ENCODE measurements at places on chromosomes 4 and X.

DNA sequence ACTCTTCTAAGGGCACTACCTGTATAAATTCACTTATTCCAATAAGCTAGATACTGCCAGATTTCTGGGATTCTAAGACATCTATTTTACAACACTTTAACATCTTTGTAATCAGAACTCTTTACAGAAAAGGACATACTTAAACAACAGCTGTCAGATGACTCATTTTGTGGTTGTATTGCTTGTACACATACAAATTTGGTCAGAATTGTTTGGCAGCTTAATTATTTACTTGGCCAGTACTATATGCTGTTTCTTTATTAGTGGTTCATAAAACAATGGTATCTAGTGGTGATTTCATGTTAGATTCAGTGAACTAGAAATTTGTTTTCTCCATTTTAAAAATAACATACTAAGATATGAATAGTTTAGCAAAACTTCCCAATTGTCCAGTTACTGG is 27.2 kb downstream of the PALLD start:
- H3K36me3 ChIP-seq, result peaks cover 7% of the 10 kb centered on the region
- no peaks in the 10 kb centered on the region for H3K27me3 ChIP-seq
- H3K4me3 ChIP-seq, result no peak overlapping the region
- peaks cover 21% of the 10 kb centered on the region for H3K4me1 ChIP-seq
- DNase-seq, result no peak
- peak overlapping the region; percentile 0 for H3K27ac ChIP-seq

DNA sequence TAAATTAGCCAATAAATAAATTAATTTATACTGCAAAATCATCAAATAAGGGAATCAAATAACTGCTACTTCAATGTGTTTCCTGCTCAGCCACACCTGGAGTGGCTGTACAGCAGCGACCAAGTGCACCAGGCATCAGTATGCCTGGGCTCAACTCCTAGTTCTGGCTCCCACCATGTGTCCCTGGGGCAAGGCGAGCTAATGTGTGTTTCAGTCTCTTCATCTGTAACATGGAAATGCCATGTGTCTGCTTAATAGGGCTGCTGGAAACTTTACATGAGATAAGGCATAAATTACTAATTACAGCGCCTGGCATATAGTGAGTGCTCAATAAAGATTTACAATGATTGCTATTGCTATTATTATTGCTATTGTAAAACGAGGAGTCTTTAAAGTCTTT is 109.1 kb upstream of the PDLIM3 start:
- peaks cover 85% of the 10 kb centered on the region for H3K36me3 ChIP-seq
- no peaks in the 10 kb centered on the region for H3K4me1 ChIP-seq
- H3K27ac ChIP-seq, result no peak overlapping the region
- no peaks in the 10 kb centered on the region for H3K27me3 ChIP-seq

DNA sequence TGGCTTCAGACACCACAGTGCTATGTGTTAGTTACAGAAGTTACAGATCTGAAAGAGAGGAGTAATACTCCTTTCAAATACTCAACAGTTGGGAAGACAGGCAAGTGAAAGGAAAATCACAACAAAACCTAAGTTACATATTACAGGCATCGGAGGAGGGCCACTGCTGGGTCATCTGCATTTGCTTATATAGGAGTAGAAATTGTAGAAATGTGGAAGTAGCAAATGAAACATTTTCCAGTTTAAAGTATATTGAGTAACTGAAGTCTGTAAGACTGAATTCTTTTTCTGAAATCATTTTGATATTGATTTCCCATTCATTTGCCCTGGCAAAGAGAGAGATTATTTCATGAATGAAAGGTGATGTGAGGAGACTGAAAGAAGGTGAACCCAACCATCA is 201.7 kb downstream of the SPRY1 start:
- H3K4me3 ChIP-seq, result no peak overlapping the region
- H3K27ac ChIP-seq, result no peak overlapping the region
- no peaks in the 10 kb centered on the region for H3K27me3 ChIP-seq
- H3K36me3 ChIP-seq, result no peaks in the 10 kb centered on the region

- no peaks in the 10 kb centered on the region for H3K36me3 ChIP-seq
- no peaks in the 10 kb centered on the region for H3K27me3 ChIP-seq
- H3K27ac ChIP-seq, result no peak overlapping the region
- no peak for DNase-seq
These were observed 72.8 kb downstream of the DHX15 start for GRCh38 chr4:24511371-24512063.

DNA sequence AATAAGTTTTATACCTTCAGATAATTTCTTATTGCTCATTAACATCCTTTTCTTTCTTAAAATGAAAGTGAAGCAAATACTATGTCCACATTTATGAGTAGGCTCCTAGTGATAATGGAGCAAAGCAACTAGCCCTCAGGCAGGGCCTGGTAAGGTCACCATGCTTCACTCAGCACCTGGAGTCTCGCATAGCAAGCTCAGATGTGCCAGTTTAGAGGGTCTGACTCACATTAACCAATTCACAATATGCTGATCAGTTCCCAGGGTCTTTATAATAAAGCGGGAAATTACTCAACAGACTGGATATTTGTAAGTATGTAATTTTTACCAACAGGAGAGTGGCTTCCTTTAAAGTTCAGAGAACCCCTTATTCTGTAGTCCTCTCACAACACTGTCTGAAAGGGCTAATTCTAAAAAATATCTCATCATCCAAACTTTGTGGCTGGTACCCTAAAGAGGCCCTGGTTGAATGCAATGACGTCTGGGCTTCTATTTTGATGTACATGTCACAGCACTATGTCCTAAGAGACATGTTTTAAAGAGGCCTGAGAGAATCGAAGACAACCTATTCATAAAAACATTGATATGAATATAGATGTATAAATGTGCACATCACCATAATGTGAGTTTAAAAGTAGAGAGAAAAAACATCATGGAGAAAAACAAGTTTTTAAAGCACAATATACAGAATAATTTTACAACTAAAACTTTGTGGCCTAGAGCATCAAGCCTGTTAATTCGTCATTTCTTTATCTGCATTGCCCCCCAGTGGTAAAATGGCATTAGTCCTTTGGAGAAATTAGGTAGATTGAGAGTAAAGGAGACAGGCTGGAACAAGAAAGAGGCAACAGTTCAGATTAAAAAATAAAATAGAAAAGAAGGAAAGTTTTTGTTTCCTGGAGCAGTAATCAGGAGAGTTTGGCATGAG is 44.3 kb downstream of the IL21 start:
- no peak overlapping the region for H3K4me3 ChIP-seq
- H3K27me3 ChIP-seq, result no peaks in the 10 kb centered on the region
- H3K4me1 ChIP-seq, result no peaks in the 10 kb centered on the region
- H3K36me3 ChIP-seq, result no peaks in the 10 kb centered on the region
- H3K27ac ChIP-seq, result no peak overlapping the region
- peak; percentile 74 for DNase-seq

DNA sequence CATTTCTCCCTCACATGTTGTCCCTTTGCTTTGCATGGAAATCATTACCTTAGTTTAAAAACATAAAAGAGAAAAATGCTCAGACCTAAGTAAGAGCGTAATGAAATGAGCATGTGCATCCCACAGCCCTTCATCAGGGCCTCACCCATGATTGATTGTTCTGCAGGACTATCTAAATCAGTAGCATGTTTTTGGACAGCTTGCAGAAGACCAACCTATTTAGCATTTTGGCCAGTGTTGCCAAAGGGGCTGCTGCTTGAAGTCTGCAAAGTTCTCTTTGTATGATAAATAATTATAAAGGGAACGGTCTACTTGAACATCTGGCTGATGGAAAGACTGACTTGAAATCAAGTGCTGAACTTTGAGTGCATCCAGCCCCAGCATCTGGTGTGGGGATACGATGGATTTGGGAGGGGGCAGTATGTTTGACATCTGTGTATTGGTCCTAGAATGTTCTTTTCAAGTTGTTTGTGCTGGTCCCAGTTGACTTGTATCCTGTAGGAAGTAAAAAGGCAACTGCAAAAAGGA is 76.1 kb upstream of the LIMCH1 start:
- DNase-seq, result no peak
- H3K4me3 ChIP-seq, result no peak overlapping the region
- no peaks in the 10 kb centered on the region for H3K36me3 ChIP-seq
- H3K27ac ChIP-seq, result no peak overlapping the region
- H3K27me3 ChIP-seq, result peaks cover 4% of the 10 kb centered on the region

- DNase-seq, result peak; percentile 53
- peaks cover 6% of the 10 kb centered on the region for H3K4me1 ChIP-seq
- H3K4me3 ChIP-seq, result no peak overlapping the region
- no peaks in the 10 kb centered on the region for H3K27me3 ChIP-seq
- H3K27ac ChIP-seq, result no peak overlapping the region
These were observed 79.9 kb upstream of the MAP3K15 start for GRCh38 chrX:19595043-19595677.

- no peaks in the 10 kb centered on the region for H3K27me3 ChIP-seq
- H3K36me3 ChIP-seq, result no peaks in the 10 kb centered on the region
- no peak overlapping the region for H3K4me3 ChIP-seq
These were observed 517.4 kb downstream of the RPA4 start for GRCh38 chrX:97401154-97401553.

- H3K27me3 ChIP-seq, result no peaks in the 10 kb centered on the region
- DNase-seq, result no peak
- H3K4me1 ChIP-seq, result no peaks in the 10 kb centered on the region
- no peaks in the 10 kb centered on the region for H3K36me3 ChIP-seq
- no peak overlapping the region for H3K27ac ChIP-seq
- H3K4me3 ChIP-seq, result no peak overlapping the region
These were observed 141.5 kb downstream of the MAGEB17 start for GRCh38 chrX:16308773-16309172.

- no peak overlapping the region for H3K27ac ChIP-seq
- DNase-seq, result no peak
- no peaks in the 10 kb centered on the region for H3K27me3 ChIP-seq
- H3K4me3 ChIP-seq, result no peak overlapping the region
- no peaks in the 10 kb centered on the region for H3K4me1 ChIP-seq
- no peaks in the 10 kb centered on the region for H3K36me3 ChIP-seq
These were observed 11.3 kb downstream of the SLC10A6 start for GRCh38 chr4:86837691-86838503.

DNA sequence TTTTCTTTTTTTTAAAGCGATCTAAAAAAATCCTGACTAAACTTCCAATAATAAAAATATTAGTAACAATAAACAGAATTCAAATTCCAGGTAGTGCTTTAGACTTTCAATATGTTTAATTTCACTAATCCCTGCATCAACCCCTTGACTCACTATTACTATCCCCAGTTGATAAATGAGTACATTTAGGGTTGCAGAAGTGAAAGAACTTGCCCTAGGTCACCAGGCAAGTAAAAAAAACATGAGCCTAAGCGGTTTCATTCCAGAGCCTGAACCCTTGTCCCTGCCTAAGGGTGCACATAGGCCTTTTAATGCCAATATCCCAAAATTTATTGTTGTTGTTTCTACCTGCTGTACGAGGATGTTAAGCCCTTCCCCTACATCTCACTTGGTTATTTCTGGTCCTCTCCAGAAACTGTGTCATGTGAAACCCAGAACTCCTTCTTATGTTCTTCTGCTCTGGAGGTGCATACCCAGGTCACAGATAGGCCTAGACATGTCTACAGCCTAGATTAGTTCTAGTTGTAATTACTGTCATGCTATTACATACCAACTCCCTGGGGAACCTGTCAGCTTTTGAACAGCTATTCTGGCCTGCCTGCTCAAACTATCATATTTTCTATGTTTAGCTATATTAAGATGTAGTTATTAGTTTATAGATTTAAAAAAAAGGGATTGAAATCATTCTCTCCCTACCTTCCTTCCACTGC is 244.5 kb upstream of the PITX2 start:
- H3K36me3 ChIP-seq, result no peaks in the 10 kb centered on the region
- H3K27ac ChIP-seq, result no peak overlapping the region
- H3K4me1 ChIP-seq, result no peaks in the 10 kb centered on the region
- no peak for DNase-seq
- no peak overlapping the region for H3K4me3 ChIP-seq

DNA sequence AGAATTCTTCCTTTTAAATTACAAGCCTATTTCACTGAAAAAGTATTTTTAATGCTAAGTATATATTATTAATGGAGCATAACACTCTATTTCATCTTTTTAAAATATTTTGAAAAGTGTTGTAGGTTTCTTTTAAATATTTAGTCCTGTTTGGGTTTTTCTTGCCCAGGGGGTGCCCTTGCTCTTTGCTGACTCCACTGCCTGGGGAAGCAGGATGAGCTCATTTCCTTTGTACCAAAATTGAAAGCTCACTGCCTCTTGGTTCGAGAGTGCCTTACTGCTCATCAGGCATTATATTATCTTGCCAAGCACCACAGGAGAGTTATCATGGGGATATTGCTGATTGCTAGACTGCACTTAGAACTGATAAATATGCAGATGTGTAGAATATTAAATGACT is 819.2 kb downstream of the PCDH18 start:
- no peak overlapping the region for H3K4me3 ChIP-seq
- no peaks in the 10 kb centered on the region for H3K36me3 ChIP-seq
- peak; percentile 47 for DNase-seq
- H3K27ac ChIP-seq, result no peak overlapping the region
- H3K27me3 ChIP-seq, result no peaks in the 10 kb centered on the region

- no peaks in the 10 kb centered on the region for H3K27me3 ChIP-seq
- no peaks in the 10 kb centered on the region for H3K4me1 ChIP-seq
- H3K4me3 ChIP-seq, result no peak overlapping the region
- no peak overlapping the region for H3K27ac ChIP-seq
- DNase-seq, result peak; percentile 40
- no peaks in the 10 kb centered on the region for H3K36me3 ChIP-seq
These were observed 66.6 kb upstream of the HS3ST1 start for GRCh38 chr4:11495291-11495690.

DNA sequence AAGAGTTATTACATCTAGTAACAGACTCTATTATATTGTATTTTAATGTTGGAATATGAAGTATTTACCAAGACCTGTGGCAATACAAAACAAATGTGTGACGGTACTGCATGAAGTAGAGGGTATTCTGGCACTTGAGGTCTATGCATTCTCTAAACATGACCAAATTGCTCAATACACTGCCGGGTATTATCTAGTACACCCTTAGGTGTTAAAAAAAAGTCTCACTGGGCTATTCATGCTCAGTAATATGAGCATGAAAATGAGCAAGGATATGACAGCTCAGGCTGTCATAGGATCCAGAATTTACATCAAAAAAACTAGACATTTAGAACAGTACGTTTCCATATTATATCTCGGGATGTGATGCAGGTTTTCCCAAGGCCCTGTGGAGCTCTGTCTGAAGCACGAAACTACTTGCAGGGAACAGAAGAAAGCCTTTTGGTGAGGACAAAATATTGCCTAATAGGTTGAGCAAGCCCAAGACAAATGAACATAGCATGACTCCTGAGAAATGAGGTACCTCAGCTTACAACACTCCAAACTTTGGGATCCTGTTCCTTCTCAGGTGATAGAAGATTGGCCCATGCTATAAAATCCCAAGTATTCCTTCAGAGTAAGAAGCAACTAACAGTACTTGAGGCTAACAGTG is 74.1 kb upstream of the MAOA start:
- no peak overlapping the region for H3K4me3 ChIP-seq
- H3K27me3 ChIP-seq, result no peaks in the 10 kb centered on the region
- no peaks in the 10 kb centered on the region for H3K4me1 ChIP-seq
- no peak overlapping the region for H3K27ac ChIP-seq
- no peaks in the 10 kb centered on the region for H3K36me3 ChIP-seq
